CD4-positive, alpha-beta T cell treated with Interleukin-2 at 100 ng/mL for 4 hours (primary cell): ENCODE measurements at places on chromosomes 13 and 19.

DNA sequence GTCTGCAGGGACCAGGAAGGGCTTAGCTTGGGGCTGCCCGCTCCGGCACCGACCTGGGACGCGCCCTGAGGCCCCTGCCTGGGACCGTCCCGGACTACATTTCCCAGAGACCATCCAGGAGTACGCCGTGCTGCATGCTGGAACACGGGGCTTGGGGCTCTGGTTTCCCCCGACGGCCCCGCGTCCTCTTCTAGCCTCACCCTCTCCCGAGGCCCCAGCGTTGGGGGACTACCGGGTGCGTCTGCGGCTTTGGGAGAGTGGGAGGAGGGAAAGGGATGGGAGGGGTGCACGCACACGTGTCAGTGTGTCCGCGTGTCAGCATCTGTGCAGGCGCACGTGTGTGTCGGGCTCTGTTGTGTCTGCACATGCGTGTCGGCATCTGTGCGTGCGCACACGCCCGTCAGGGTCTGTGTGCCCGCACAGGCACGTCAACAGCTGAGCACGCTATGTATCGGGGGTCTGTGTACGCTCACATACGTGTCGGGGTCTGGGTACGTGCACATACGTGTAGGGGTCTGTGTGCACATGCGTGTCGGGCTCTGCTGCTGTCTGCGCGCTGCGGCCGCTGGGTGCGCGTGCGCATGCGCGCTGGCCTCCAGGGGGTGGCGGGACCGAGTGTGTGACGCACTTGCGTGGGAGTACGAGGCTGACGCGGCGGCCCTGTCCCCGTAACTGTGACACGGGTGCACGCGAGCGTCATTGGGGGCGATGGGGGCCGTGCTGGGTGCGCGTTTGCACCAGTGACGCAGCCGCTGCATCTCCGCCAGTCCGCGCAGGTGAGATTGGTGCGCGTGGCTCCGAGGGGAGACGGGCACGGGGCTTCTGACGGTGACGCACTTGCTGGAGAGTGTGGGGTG is at the start of gene ZNF331:
TSS of gene ZNF331 (plus strand) at position 625 of the 857 bp plus-strand sequence. CDS start 31,232 bp downstream, outside the sequence.
- peak; percentile 89 for DNase-seq

DNA sequence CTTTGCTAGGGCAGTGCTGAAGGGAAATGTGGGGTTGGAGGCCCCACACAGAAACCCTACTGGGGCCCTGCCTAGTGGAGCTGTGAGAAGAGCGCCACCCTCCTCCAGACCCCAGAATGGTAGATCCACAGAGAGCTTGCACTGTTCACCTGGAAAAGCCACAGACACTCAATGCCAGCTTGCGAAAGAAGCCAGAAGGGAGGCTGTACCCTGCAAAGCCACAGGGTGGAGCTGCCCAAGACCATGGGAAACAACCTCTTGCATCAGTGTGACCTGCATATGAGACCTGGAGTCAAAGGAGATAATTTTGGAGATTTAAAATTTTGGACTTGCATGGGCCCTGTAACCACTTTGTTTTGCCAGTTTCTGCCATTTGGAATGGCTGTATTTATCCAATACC is 615.4 kb upstream of the MIR17HG start:
- DNase-seq = no peak

- DNase-seq = no peak
Measured at GRCh38 chr19:6813659-6814058, 41.2 kb downstream of the VAV1 start.

- DNase-seq = no peak
Measured at GRCh38 chr13:34749046-34749445, 193.0 kb upstream of the NBEA start.

- DNase-seq = no peak
Measured at GRCh38 chr13:46526100-46526735, 26.8 kb upstream of the LRCH1 start.
